Right kidney (tissue), 9 donors: ENCODE measurements at places on chromosomes 6 and 20.
A peak's percentile ranks its signal among the peaks of the same experiment; 100 is the strongest.

- no peak for DNase-seq
These were observed 1068.0 kb upstream of the EPHA7 start for GRCh38 chr6:94487371-94487770.

DNA sequence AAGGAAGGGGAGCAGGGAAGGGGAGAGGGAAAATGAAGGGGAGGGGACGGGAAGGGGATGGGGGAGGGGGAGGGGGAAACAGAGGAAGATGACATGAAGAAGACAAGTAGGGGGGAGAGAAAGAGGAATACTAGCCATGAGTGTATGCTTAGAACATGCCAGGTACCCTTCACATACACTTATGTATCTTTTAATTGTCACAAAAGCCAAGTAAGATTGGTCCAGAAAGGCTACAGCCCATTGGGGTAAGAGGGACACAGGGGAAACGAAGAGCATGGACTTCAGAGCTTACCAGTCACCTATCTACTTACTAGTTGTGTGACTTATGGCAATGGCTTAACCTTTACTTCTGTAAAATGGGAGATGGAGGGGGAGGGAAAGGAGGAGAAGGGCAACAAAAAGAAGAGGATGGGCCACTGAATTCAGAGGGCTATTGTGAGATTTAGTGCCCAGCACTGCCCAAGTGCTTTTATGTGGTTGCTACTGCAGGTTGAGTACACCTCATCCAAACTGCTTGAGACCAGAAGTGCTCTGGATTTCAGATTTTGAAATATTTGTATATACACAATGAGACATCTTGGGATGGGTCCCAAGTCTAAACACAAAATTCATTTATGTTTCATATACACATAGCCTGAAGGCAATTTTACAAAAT, 90.3 kb downstream of the ARHGAP18 start:
- no peak for DNase-seq

DNA sequence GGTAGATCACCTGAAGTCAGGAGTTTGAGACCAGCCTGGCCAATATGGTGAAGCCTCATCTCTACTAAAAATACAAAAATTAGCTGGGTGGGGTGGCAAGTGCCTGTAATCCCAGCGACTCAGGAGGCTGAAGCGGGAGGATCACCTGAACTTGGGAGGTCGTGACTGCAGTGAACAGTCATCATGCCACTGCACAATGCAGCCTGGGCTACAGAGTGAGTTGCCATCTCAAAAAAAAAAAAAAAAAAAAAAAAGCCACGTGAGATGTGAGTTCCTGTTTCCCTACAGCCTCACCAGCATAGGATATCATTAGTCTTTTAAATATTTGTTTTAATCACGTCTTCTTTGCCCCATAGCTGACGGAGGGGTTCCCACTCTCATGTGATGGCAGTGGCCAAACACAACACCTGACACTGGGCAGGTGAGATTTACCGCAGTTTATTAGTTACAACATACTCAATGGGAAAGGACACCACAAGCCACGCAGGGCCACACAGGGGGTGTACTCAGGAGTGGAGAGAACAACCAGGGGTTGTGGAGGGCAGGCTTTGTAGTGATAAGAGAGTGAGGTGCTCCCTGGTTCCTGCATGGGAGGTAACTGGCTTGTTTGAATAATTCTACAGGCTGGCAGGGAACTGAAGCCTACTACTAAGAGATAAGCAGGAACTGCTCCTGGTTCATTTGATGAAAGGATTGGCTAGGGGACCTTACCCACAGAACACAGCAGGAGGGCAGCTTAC, 4.6 kb upstream of the LZTS3 start:
- no peak for DNase-seq

- DNase-seq = no peak
These were observed 75.1 kb upstream of the ATXN1 start for GRCh38 chr6:16836144-16836981.

DNA sequence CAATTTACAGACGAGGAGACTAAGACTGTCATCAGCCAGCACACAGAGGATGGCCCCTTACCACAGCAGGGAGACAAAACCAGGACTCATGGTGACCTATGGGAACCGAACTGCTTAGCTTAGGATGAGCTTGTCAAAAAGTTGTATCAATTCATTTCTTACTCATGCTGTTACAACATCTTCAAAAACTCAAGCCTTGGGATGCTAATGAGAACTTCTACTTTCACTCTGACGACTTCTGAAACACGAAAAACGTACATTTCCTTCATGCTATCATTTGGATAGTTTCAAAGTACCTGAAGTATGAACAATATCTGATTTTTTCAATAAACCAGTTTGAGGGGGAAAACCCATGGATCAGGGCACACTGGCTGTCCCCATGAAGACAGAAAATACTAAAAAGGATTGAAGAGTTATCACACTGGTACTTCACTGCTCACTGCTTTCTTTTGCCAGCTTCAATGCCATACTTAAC, 31.9 kb downstream of the HIVEP2 start:
- no peak for DNase-seq

- no peak for DNase-seq
These were observed 46.7 kb upstream of the BLCAP start for GRCh38 chr20:37574199-37574890.

- no peak for DNase-seq
These were observed 84.9 kb downstream of the SOBP start for GRCh38 chr6:107574856-107575255.

DNA sequence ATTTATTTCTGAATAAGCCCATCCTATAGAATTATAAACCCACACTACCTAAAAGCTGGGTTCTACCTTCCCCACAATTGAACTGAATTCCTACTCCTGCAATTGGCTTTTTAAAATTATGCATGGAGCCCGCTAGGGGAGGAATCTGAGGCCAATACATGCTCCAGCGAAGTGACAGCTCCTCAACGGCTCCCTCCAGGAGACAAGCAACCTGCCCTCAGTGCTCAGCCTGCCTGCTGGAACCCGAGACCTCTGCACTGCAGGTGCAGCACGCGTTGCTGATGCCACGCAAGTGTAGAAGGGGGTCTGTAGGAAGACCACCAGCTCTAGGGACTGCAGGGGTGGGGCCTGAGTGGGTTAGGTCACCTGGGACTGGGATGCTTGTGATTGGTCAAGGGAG, 170.2 kb upstream of the CDYL start:
- no peak for DNase-seq

- DNase-seq = no peak
These were observed 19.8 kb downstream of the HLA-E start for GRCh38 chr6:30508890-30509736.

GRCh38 chr6:5011346-5011745, 7.5 kb upstream of the RPP40 start:
- no peak for DNase-seq

GRCh38 chr6:109660526-109661320, 30.3 kb downstream of the AK9 start:
- no peak for DNase-seq

- DNase-seq = no peak
These were observed 238.7 kb upstream of the SOX4 start for GRCh38 chr6:21354805-21355238.

- DNase-seq = no peak
These were observed 552.7 kb downstream of the NKAIN2 start for GRCh38 chr6:124356276-124356810.

GRCh38 chr20:8154638-8155037, 22.6 kb downstream of the PLCB1 start:
- no peak for DNase-seq

- no peak for DNase-seq
These were observed 79.9 kb downstream of the TOX2 start for GRCh38 chr20:43994486-43995100.

GRCh38 chr6:109834595-109835437, 143.3 kb upstream of the GPR6 start:
- DNase-seq = no peak

DNA sequence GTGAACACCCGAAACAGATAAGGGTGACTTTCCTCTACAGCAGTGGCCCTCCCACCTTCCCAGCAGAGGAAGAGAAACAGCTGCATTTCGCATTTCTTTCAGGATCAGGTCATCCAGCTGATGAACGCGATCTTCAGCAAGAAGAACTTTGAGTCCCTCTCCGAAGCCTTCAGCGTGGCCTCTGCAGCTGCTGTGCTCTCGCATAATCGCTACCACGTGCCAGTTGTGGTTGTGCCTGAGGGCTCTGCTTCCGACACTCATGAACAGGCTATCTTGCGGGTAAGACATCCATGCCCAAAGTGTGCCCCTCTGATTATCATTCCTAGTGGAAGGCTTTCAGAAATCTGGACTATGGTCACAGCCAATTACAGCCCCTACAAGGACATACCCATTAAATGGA, 27.8 kb upstream of the MROH8 start:
- no peak for DNase-seq

DNA sequence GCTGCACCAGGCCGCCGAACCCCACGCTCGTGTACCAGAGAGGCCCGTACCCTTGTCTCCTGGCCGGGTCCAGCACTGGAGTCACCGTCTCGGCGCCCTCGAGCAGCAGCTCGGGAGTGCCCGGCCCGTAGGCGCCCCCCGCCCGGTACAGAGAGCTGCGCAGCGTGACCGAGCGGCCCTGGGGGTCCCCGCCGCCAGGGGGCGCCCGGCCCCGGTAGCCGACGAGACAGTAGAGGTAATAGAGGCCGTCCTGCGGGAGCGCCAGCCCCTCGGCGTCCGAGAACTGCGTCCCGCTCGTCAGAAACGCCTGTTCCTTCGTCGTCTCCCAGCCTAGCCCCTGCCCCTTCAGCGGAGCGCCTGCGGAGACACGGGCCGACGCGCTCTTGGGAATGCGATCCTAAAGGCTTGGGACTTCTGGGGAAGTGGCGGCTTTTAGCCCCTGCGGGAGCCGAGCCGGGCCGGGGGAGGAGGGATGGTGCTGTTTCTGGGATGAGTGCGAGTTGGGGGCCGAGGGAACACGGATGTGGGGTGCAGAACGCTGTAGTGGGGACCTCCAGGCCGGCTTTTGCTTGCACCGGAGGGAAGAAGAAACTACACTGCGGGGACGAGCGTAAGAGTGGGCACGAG, 1.3 kb downstream of the LTB start:
- peak; percentile 91 for DNase-seq
